ENCODE measurements at places on chromosomes 6 and 20.

DNA sequence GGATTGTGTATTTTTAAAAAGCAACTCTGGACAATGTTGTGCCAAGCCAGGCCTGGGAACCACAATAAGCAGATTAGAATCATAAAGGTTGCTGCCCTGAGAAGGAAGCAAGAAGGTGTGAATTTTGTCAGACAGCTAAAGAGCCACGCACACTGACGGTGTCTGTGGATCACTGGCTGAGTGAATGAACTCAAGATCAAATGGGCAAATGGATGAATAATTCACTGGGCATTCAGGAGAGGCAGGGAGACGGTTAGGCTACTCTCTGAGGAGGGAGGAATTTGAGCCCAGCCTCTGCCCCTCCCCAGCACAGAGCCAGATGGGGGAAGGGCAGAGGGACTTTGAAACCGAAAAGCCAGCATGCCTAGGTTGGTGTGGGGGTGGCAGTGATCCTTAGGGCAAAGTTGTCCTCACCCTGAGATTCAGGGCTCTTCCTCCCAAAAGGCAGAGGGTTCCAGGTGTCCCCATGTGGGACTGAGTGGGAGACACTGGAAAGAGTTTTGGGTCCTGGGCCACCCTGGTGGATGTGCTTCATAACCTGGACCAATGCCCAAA is 19.5 kb upstream of the SLC22A7 start:
- no peak for DNase-seq

DNA sequence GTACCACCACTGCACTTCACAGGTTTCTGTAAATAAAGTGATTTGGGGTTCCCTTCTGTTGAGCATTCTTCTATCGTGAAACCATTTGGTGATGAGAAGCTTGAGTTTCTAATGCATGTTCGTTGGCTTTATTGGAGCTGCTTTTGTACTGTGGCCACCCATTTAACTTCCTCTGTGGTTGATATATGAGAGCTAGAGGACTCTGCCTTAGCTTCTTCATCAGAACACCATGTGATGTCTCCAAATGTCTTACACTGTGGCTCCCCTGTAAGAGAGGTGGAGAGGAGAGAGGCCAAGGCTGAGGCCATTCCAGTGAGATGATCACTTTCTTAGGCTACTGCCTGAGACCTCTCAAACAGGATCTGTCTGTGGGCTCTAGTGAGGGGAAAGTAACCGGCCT is 114.5 kb downstream of the SLC16A10 start:
- no peak for DNase-seq

GRCh38 chr6:114428341-114428740 is 85.5 kb upstream of the HS3ST5 start:
- DNase-seq = no peak

GRCh38 chr6:46284475-46284874 is 113.7 kb upstream of the ENPP5 start:
- no peak for DNase-seq

DNA sequence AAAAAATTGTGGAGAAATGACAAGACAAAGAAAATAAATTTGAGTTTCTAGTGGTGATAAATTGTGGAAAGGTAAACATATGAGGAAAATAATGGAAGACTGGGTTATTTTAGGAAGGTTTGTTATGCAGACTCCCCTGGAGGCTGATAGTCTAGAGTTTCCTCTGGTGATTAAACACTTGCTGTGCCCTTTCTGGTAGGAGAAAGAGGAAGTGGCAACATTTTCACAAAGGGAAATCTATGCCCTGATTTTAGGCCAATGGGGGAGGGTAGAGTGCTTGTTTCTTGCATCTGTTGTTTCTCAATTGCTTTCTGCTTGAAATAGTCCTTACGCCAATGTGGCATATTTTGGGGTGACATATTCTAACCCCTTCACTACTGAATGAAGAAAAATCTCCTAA is 129.1 kb upstream of the DOK5 start:
- DNase-seq = no peak

DNA sequence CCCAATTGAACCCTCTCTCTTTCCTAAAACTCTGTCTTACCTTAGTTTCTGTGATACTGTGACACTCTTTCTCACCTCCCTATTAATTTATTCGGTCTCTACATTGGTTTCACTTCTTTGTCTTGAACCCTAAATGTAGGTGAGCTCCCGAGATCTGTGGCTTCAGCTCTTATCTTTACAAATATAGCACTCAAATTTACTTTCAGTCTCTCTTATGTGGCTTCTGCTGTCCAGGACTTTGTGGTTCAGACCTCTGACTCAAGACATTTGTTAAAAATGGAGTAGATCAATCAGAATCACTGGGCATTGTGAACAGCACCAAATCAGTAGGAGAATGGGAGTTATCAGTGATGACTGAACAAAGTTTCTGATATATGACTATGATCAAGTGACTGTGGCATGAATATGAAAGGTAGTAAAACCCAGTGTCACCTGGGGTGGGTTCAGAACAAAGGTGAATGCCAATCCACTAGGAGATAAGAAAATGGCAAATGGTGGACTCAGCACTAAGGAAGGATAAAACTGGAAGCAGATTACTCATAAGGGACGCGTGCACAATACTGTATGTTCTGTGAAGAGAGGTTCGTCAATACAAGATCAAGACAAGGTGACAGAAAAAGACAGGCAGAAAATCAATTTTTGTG is 27.2 kb downstream of the IL17F start:
- no peak for DNase-seq

DNA sequence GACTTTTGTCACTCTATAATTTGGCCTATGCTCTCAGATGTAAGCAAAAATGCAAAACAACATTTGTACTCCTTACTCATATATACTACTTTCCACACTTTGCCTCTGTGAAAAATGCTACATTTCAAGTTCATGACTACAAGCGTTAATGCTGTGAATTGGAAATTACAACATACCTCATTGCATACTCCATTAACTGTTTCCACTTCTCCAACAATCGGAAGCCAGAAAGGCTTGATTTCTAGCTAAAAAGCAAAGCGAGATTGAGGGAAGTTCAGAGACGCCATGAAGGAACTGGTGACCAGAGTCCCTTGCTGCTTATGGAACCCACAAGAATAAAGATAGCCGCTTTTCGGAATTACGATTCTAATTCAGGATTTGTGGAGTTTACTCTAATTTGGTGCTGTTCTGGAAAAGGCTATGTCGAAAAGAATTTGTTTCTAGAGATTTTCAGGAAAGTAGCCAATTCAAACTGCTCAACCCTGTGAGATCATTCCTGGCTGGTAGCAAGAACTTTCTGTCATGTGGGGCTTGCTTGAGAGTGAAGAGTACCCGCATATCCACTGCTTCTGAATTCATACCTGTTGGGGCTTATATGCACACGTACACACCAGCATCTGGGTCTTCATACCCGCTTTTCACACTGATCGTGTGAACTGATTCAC is 98.0 kb upstream of the CITED2 start:
- no peak for DNase-seq

DNA sequence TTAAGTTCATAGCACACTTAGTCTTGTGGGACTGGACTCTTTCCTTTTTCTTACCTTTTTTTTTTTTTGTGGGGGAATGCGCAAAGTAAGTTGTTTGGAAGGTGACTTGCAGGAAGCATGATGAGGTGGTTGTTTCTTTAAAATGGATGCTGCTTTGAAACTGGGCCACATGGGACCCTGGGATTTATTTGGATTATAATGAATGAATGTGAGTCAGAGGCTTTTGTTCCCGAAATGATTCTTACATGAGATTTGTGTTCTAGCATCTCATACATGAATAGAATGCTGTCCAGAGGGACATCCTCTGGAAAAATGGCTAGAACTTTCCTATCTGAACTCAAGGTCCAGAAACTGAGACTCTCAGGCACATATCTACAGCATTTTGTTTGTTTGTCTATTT is 236.6 kb upstream of the RNF24 start:
- no peak for DNase-seq

DNA sequence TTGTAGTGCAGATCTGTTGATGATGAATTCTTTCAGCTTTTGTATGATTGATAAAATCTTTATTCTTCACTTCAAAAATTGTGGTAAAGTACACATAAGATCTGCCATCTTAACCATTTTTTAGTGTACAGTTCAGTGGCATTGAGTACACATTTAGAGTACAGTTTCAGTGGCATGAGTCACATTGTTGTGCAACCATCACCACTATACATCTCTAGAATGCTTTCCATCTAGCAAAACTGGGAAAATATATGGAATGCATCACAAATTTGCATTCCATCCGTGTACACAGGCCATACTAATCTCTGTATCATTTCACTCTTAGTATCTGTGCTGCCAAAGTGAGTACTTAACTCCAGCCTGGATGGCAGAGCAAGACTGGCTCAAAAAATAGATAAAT is 28.7 kb downstream of the SIRPD start:
- no peak for DNase-seq

GRCh38 chr6:14053811-14054210 is 63.8 kb upstream of the CD83 start:
- DNase-seq = no peak

GRCh38 chr20:41175201-41175651 is 37.9 kb downstream of the PLCG1 start:
- DNase-seq = no peak

DNA sequence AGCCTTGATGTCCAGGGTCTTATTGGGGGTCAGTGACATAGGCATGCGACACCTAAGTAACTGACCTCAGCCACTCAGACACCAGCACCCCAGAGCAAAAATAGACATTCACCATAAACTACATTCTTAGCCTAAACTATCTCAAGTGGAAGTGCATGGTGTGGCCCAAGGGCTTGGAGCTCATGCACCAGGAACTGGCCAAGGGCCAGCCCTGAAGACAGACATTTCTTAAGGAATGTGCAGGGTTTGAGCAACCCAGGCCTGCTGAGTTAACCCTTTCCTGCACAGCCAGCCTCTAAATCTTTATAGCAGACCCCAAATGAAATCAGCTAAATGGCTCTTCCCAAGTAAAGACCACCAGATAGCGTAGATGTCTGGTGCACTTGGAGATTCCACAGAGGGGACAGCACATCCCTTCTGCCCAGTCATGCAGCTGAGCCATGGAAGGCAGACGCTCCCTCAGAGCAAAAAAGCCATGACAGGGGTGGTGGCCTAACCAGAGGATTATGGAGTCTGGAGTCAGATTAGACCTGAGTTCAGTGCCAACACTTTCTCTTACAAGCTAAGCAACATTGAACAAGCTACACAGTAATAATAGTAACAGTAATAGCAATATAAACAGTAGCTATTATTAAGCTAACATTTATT is 222.6 kb downstream of the ZMYND8 start:
- no peak for DNase-seq

GRCh38 chr6:167699141-167699931 is 127.4 kb upstream of the AFDN start:
- no peak for DNase-seq

DNA sequence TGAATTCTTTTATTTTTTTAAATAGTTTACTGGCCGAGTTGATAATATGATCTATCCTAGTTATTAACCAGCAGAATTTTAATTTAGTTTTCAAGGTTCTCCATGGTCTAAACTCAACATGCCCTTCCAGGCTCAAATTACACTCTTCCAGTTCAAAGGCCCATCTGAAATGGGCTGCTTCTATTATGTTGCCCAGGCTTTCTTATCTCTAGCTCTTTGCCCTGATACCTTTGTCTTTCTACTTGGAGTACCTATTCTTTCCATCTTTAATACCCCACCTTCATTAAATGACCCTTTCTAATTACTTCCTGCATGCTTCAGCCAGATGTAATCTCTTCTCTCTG is 541.2 kb upstream of the FLRT3 start:
- no peak for DNase-seq

DNA sequence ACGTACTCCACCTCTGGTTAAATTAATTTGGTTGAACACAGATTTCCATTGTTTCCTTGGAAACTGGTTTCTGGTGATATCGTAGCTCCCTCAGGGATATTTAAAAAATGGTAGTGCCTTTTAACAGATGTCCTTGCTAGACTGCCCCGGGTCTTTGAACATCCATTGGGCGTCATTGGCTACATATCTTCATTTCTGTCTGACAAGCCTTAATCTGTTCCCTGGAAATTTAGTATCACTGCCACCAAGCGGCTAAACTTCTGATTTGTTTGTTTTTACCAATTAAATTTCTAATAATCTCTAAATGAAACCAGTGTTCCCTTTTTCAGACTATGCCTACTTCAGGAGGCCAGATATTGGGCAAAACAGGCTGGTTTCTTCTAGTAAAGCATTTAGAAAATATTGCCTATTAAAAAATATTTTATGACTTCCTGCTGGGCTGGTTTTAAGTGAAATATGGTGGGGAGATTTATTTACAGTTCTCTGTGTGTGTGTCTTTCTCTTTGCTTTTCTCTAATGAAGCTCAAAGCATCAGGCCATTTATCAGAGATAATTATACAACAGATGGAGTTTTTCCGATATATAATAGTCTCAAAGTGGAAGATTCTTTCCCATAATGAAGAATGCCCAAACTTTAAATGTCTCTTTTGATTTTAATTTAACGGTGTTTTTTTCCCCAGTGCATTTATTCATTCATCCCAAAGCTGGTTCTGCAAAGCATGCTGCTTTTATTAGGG is 249.5 kb downstream of the ZFAND3 start:
- no peak for DNase-seq

DNA sequence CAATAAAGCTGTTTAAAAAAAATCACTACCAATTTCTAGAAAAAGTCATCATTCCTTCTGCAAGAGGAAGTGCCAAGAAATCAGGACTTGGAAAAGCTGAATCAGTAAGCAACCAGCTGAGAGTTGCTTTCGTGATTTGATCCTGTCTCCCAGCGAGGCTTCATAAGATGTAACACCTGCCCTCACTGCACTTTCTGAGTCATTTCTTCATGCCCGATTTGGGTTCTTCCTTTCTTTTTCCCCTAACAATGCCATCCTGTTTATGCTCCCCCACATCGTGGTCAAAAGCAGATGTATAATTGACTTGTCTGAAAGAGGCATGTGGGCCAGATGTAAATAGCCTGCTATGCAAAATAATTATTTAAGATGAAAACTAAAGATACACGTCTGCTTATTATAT is 52.1 kb downstream of the RIPOR2 start:
- no peak for DNase-seq

DNA sequence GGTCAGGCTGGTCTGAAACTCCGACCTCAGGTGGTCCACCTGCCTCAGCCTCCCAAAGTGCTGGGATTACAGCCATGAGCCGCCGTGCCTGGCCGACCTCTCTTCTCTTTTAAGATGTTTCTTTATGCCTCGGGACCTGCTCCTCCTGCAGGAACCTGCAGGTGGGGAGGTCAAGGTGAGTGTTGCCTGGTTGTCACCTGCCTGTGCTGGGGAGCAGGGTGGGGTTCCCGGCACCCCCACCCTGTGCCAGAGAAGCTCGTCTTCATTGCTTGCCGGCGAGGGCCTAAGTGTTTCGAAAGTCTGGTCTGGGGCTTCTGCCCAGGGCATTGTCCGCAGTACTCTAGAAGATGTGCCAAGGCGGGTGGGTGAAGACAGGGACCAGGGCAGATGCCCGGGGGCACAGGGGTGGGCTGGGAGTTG is 36.0 kb downstream of the SYNJ2 start:
- no peak for DNase-seq

Measured in T-helper 1 cell (primary cell).